Mucosa of gallbladder (tissue), 1 donor: ENCODE measurements at places on chromosomes 6 and 20.

DNA sequence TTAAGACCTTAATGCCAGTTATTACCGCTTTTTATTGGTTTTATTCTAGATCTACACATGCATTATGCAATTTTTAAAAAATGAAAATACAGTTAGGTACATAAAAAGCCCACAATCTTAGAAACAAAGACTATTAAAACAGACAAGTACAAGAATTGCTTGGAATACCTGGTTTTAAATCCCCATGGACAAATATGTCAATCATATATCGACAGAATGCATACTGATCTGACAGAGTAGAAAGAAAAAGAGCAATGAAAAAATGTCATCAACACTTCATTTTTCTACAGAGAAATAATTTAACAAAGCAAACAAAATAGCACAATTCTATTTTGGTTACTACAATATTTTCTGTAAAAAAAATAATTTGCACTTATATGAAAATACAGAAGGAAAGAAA is 139.7 kb downstream of the TRDN start:
- DNase-seq, result no peak

DNA sequence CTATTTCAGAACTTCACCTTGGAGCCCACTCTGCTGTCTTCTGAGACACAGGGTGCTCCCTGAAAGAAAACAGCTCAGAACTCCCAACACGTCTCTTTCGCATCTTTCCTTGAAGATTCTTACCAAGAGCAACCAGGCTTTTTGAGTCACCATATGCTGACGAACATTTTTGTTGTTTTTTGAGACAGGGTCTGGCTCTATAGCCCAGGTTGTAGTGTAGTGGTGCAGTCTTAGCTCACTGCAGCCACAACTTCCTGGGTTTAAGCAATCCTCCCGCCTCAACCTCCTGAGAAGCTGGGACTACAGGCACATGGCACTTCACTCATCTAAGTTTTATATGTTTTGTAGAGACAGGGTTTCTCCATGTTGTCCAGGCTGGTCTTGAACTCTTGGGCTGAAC is 68.5 kb downstream of the TRMT11 start:
- no peak for DNase-seq

DNA sequence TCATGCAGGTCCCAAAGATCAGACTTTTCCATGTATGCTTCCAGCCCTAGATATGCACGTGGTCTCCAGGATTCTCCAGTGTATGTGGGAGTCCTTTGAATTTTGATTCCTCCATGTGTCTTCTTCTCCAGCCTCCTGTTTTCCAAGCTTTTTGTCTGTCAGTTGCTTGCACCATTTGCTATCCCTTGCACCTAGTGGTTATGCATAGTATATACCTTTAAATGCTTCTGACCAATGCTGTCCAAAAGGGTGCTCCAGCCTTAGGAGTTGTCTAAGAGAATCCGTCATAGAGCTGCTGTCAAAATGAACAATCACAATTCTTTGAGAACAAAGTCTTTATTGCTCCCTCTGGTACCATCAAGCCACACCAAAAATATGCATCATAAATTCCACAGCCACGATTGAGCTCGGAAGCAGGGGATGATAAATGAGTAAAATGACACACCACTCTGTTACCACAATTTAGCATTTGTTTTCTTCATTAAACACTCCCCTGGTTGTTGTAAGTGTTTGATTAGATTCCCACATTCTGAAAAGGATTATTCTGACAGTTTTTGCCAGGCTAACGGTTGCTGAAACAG is 706.2 kb upstream of the GJE1 start:
- DNase-seq, result no peak

DNA sequence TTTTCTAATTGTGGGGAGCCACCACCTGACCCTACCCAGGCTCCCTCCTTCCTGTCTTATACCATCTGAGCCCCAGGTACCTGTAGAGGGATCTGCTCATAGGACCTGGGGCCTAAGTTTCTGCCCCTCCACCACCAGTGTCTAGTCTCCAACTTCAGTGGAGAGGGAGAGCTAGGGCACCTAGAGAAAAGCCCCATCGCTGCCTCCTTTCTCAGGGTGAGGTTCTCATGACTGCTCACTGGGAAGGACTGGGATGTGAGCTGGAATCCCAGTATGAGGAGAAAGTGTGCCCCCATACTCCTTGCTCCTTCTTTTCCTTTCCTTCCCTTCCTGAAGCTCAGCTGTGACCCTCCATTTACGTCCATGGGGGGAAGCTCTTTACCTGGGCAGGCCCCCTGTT is 231.6 kb downstream of the LRFN2 start:
- no peak for DNase-seq

GRCh38 chr6:30684386-30685156 is 1.9 kb downstream of the PPP1R18 start:
- peak; percentile 40 for DNase-seq

DNA sequence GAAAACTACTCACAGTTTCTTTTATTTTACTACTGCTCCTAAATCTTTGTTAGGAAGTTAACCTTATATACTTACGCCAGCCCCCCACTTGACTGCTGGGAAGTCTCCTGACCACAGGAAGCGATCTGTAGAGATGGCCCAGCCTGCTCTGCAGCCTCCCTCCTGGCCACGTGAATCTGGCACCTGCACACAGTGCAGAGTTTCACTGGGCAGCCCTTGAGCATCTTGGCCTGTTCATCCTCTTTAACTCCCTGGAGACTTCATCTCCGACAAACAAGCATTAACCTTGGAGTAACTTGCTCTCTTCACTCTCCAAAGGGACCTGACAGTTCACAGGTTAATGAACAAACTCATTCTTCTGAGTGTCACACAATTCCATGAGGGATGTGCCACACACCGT is 294.1 kb downstream of the BTBD9 start:
- DNase-seq, result no peak

- DNase-seq, result no peak
Measured at GRCh38 chr6:124661097-124661661, 301.1 kb upstream of the RNF217 start.

DNA sequence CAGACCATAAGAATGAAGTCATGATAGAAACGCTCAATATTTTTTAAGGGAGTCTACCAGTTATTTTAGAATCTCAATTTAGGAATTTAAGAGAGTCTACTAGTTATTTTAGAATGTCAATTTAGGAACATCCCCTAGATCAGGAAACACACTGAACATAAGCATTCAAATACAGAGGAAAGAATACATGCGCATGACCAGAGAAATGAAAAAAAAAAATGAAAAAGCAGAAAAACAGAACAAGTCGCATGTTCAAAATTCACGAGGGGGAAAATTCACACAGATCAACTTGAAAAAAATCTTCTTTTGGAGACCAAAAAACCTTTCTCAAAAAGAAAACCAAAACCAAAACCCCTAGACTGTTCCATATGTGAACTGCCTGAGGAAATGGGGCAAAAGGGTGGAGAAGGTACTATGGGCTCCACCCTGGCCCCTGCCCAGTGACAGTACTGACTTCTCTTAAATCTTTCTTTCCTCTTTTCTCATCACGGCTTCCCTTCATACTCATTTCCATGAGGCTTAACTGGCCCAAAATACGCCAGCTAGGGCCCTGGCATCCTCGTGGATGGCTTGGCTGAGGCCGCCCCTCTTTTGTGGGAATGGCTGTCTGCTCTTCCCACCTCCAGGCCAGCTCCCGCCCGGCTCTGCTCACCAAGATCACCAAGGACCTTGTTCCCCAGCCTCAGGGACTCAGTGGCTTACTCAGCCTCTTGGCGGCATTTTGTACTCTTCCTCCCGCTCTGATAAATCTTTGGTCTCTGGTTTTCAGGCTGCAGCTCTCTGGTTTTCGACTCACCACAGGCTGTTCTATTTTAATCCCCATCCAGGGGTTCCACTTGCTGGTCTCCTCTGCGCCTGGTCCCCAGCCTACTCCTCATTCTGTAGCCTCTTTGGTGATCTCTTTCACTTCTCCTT is 11.2 kb downstream of the ZBTB2 start:
- no peak for DNase-seq

GRCh38 chr20:10475225-10475624 is 40.1 kb downstream of the SLX4IP start:
- no peak for DNase-seq

- no peak for DNase-seq
Measured at GRCh38 chr6:47075741-47076421, 33.7 kb upstream of the ADGRF1 start.

- DNase-seq, result peak; percentile 31
Measured at GRCh38 chr20:34824806-34825529, 483 bp downstream of the NCOA6 start.

DNA sequence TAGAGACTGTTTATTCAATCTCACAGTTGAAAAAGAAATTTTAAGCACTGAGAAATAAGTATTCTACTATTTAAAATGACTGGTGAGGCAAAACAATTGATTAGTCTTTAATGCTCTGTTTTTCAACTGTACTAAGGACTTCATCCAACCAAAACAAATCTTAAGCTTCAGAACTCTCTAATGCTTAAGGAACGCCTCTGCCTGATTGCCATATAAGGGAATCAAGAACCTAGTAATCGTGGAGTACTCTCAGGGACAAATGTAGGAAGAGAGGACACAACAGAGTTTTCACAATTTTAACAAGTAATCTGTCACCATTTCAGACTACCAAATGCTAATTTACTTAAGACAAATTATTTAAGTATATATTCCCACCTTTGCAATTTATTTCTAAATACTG is 16.1 kb downstream of the FBXO30 start:
- no peak for DNase-seq

DNA sequence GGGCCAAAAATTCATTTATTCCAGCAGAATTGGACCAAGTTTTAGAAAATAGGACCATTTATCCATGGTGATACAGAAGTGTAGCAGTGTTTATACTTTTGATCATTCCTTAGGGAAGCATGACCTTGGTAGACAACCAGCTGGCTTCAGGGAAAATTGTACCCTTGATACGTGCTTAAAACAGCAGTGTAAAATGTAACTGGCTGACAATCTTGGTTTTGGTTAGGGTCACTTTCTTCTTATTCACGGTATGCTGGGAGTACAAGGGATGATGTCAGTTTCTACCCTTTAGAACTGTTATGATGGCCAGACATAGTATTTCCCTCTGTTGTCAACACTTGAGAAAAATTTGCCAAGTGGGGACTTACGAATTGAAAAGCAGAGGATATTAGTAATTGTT is 157.1 kb downstream of the BCKDHB start:
- no peak for DNase-seq

GRCh38 chr6:37583261-37583660 is 83.6 kb upstream of the CCDC167 start:
- no peak for DNase-seq

- DNase-seq, result no peak
Measured at GRCh38 chr6:13367396-13367795, 39.1 kb upstream of the TBC1D7 start.

GRCh38 chr6:161834426-161834825 is 560.6 kb upstream of the AGPAT4 start:
- DNase-seq, result no peak

DNA sequence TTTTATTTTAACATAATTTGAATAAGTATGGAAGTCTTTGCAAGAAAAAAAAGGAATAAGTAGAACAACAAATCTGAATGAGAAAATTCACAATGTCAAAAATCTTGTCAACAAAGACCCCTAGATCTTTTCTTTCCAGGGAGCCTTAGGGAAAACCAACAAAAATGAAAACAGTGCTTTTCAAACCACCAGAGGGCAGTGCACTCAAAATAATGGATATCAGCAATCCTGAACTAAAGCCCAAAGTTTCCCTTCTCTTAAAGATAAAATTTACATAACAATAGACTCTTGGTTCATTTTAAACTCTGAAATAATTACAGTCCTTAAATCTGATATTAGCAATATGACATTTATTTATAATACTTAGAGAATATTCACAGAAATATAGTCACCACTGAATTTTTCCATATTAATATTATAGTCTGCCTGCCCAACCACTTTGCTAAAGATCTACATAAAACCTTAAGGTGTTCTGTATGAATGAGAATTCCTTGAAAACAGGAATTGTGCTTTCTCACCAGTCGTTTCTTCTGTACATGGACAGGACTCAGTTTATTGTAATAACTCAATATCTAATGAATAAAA is 105.3 kb upstream of the BMP5 start:
- DNase-seq, result peak; percentile 16

DNA sequence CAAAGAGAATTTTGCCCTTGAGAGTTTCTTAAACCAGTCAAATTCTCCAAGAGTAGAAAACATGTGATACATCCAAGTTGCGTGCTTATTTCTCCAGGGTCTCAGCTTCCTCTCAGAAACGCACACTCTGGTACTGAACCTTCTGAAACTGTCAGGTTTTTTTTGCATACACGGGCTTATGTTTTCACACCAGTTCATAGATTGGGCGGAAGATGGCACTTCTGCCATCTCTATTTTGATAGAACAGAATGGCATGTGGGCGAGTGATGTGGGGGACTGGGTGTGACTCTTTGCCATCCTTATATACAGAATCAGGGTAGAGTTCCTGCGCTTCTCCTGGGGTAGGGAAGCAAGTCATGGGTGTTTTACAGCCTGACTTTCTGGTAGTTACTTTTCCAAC is 56.4 kb downstream of the ADTRP start:
- no peak for DNase-seq

- DNase-seq, result no peak
Measured at GRCh38 chr6:32128751-32129296, 778 bp upstream of the ATF6B start.

DNA sequence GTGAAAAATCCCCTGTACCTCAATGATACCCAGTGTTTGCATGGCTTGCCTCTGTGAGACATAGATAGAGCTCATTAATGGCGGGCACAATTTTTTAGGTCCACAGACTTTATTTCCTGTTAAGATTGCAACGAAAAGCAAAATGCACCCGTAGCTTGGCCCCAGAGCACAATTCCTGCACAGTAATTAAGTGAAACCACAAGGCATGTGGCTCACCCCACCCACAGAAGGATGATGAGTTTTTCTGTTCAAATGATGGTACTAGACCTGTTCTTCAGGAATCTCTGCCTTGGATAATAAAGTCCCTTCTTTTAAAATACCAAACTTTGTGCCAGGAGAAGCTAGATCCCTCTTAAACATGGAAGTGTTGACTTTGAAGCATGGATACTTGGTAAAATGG is 738.1 kb downstream of the QKI start:
- no peak for DNase-seq

GRCh38 chr6:144482142-144482541 is 197.0 kb downstream of the UTRN start:
- peak; percentile 82 for DNase-seq

- no peak for DNase-seq
Measured at GRCh38 chr6:113664909-113665308, 192.2 kb upstream of the MARCKS start.

DNA sequence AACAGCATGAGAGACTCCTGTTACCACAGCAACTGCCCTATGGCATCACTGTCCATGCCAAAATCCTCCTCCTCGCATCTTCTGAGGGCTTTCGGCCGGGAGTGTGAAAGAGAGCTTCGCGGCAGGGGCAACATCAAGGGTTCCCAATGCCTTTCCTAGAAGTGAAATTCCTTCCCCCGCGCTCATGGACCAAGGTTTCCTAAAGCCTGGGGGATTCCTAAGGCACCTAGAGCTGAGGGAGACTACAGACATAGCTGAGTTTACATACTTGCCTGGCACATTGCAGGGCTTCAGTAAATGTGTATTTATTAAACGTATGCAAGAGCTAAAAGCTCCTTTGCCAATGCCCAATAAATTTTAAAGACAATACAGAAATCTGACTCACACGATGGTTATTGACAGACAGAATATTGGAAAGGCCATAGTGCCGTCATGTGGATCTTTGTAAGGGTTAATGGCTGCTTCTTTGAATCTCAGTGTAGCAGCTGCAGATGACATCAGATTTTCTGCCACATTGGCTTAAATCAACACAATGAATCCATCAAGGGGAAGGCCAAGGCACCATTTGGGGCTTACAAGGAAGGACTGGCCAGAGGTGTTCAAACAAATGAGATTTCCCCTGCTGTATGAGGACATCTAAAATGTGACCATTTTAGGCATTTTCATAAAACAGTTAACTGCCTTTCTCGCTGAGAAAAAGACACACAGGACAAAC is 281.2 kb upstream of the JARID2 start:
- DNase-seq, result no peak

- no peak for DNase-seq
Measured at GRCh38 chr6:36754582-36755434, 57.2 kb downstream of the RAB44 start.
